ENCODE measurements at places on chromosomes 7 and 10.

DNA sequence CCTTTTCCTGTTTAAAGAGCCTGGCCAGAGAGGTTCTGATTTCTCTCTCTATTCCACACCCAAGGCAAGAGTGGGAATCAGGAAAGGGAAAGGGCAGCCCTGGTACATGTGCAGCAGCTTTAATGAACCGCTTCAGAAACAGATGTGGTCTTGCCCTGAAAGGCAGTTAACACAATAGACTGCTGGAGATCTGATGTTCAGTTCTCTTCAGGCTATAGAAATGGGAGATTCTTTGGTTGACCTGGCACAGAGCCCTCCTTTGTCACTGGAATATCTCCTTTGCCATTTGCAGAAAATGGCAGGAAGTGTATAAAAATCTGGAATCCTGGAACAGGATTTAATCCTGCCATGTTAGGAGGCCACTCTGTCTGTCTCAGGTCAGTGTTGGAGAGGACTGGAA lies 36.3 kb upstream of the EXOC6 start:
- peak; percentile 23 for DNase-seq

GRCh38 chr7:82755705-82756551 lies 312.4 kb upstream of the CACNA2D1 start:
- no peak for DNase-seq

- DNase-seq = no peak
Measured at GRCh38 chr10:99731306-99732032, 458 bp downstream of the COX15 start.

DNA sequence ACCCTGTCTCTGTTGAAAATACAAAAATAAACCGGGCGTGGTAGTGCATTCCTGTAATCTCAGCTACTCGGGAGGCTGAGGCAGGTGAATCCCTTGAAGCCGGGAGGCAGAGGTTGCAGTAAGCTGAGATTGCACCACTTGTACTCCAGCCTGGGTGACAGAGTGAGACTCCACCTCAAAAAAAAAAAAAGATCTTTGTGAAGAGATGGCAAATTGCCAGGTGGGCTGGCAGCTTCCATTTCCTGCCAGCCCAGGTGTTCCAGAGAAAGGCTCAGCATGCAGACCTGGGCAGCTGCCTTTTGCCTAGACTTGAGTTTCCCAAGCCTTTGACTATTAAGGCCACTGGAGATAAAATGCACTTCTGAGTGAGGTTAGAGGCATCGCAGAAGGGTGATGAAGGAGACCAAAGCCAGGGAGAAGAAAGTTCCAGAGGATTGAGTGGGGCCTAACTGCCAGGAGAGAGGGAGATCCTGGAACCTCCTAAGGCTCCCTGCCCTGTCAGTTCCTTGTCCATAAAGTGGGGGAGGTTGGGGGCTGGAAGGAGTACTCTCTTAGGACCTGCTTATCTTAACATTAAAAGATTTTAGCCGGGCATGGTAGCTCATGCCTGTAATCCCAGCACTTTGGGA lies 10.0 kb upstream of the DDIT4 start:
- no peak for DNase-seq

GRCh38 chr7:149729983-149730801 lies 43.2 kb downstream of the ZNF467 start:
- DNase-seq = peak; percentile 58

DNA sequence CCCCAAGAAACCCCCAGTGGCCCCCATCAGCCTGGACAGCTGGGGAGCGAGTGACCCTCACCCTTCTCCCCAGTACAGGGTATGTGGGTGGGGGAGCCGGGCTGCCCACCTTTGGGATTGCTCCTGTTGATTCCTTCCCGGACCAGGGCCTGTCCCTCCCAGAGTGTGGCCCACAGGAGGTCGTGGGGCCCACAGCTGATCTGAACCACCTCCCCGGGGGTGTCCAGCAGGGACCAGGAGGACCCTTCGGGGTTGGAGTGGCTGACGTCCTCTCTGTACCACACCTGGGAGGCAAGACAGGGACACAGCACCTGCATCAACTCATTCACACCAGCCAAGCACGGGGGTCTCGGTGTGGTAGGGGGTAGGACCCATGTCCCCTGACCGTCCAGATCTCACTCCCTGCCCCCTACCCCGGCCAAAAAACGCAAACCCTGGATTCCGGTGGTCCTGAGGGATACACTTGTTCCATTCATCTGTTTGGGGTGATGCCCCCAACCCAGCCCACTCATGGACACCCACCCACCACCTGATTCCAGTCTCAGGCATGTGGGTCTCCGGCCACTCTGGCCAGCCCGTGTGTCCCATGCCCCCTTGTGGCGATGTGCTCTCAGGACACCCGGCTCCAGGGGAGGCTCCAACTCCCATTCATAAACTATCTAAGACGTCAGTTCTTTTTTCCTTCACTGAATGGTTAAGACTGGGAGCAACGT lies 10.9 kb downstream of the TECPR1 start:
- peak; percentile 31 for DNase-seq

DNA sequence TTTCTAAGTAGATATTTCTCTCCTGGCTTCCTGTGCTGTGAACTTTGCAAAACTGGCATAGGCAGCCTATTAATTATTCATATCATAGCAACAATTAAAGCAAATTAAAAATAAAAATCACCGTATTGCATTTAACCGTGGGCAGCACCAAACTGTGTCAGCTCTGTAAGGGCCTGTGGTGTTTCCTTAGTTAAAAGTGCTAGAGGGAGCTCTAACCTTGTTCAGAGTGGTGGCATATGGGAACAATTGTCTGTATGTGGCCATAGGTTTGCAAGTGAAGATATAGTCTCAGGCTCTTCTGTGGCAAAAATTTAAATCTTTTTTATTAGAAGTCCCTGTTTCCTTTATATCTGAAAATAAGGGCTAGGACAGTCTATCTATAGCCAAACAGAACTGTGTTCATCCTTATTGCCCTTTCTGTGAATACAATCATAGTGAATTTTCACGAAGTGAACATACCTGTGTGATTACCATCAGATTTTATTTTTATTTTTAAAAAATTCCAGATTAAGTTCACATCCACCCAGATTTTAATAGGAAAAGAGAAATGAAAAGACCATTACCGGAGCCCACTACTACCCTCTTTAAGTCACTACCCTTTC lies 92.6 kb downstream of the POLL start:
- DNase-seq = no peak

GRCh38 chr10:85012305-85012704 lies 683.9 kb downstream of the CCSER2 start:
- DNase-seq = no peak

- no peak for DNase-seq
Measured at GRCh38 chr10:83182076-83182475, 957.2 kb upstream of the GHITM start.

DNA sequence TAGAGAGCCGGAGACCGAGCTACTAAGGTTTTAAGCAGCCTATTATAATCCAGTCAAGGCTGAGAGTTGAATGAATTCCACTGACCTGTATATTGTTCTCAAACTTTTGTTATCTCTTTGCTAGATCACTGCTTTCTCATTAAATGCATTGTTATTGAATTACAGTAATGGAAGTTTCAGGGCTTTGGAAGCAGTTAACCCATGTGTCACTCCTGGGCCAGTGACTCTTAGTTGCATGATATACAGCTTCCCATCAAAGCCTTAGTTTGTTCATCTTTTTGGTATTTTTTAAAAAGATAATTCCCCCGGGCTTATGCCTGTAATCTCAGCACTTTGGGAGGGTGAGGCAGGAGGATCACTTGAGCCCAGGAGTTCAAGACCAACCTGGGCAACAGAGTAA lies 55.4 kb upstream of the KIAA1217 start:
- DNase-seq = no peak

Data from heart right ventricle (tissue), 16 donors.